ENCODE measurements at places on chromosomes 5 and 9.

DNA sequence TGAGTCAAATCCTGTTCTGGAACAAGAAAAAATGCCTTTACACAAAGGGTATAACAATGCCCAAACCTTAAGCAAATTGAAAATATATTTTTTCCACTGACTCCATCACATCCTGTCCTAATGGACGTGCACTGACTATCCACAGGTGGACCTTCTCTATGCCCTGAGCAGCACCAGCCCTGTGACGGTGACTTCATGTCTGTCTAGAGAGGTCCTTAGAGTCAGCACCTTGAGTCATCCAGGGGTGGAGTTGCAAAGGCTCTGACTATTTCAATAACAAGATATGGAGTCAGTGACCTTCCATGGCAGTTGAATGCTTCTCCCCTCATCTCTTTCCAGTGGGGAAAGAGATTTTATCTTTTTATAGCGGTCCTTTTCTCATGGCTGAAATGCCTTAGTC is 78.0 kb downstream of the YIPF5 start:
- no peak for DNase-seq

GRCh38 chr9:80030801-80031200 is 459.0 kb downstream of the TLE4 start:
- no peak for DNase-seq

- DNase-seq = no peak
Measured at GRCh38 chr5:95727764-95728191, 3.4 kb upstream of the RHOBTB3 start.

- DNase-seq = no peak
Measured at GRCh38 chr9:104944356-104944755, 16.4 kb upstream of the ABCA1 start.
